Stimulated activated CD8-positive, alpha-beta memory T cell treated with anti-CD3 and anti-CD28 coated beads, Interleukin-4, amount 100 ng/mL, for 48 hours (primary cell): ENCODE measurements at places on chromosomes 12 and 14.
A peak's percentile ranks its signal among the peaks of the same experiment; 100 is the strongest.

DNA sequence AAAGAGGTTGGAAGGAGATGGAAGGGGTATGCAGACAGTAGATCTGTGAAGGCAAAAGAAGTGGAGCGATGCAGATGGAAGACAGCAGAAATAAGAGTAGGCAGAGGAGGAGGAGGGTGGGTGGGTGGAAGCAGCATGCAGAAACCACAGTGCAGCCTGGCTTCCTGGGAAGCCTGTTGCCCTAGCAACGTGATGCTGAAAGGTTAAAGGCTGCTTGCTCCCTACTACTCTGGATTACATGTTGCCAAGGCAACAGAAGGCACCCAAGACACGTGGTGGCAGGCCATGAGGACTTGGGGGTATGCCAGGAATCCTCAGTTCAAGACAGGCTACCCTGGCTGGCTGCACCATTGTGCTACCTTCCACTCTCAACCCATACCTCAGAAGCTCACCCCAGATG is 129.6 kb downstream of the GRIN2B start:
- DNase-seq: no peak

DNA sequence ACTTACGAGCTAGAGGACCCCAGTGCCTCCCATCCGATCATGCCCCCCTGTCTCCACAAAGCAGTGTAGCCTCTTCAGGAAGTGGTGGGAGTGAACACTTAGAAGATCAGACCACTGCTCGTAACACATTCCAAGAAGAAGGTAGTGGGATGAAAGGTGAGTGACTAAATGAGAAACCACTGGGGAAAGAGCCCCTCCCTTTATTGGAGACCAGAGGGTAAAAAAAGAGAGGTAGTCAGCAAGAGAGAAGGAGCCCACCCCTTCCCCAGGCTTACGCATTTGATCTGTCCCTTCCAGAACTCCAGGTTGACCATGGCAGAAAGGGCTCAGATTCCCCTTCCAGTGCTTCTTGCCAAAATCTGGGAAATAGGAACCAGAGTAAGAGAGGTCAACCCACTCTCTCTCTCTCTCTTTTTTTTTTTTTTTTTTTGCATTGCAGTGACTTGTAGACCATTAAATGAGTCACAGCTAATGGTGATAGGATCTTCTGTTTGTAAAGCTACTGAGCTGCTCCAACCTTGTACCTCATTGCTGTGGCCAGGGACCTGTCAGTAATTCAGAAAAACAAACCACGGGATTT is 165.4 kb downstream of the GCH1 start:
- peak; percentile 36 for DNase-seq

GRCh38 chr12:108473400-108474055 is 41.5 kb upstream of the FICD start:
- DNase-seq: no peak

- no peak for DNase-seq
Measured at GRCh38 chr12:70451528-70451927, 85.4 kb downstream of the KCNMB4 start.

- no peak for DNase-seq
Measured at GRCh38 chr12:11954181-11954580, 116.6 kb upstream of the BCL2L14 start.

GRCh38 chr12:13194401-13195110 is 2.0 kb upstream of the EMP1 start:
- DNase-seq: no peak

DNA sequence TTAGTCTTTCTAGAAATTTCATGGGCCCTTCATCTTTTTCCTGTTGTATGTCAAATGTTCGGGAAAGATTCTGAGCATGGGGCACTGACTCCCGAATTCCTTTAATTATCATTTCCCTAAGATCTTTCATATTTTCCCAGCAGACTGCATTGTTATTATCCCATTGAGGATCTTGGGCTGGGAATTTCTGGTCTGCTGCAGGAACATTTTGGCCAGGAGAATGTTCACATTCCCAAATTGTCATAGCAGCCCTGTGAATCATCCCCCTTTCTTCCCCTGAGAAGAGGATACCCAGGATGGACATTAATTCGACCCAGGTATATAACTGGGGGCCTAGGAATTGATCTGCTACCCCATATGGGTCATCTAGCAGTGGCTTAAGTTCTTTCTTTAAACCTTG is 112.5 kb downstream of the RIN3 start:
- DNase-seq: no peak

DNA sequence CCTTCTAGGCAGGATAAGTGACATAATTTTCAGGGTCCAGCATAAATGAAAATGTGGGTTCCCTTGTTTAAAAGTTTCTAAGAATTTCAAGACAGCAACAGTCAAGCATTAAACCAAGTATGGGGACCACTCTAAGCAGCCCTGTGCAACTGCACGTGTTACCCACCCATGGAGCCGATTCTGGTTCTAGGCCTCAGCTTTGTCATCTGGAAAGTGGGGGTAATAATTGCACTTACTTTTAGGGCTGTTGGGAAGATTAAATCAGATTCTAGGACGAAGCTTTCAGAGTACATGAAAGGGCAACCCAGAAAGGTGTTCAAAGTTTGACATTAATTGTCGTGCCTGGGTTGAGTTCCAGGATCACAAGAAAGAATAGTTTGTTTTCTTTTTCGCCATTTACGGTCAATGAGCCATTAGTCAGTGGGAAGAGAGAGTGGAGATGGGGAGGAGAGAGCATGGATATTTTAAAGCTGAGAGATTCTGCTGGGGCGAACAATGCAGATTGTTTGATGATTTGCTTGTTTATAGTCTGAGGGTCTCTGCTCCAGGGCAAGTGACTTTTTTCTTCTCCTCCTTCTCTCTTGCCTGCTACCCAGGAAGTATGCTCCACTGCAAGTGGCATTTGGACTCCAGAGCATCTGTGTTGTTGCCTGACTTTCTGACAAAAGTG is 10.7 kb upstream of the PPFIBP1 start:
- no peak for DNase-seq

DNA sequence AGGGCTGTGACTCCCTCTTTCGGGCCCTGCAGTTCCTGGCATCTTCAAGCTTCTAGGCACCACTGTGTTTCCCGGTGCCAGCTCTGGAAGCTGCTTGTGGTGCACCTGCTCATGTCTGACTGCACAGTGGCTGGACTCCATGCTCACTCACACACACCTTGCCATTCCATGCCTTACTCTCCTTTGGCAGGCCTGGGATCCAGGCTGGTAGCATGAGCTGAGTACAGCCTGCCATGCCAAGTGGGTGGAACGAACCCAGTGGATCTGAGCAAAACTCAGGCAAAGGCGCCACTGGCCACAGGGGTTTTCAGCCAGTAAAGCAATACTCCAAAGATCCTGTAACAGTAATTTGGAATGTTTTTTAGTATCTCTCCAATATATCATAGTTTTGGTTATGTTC is 902.7 kb upstream of the USP15 start:
- no peak for DNase-seq

- DNase-seq: no peak
Measured at GRCh38 chr14:40308240-40308639, 876.0 kb upstream of the FBXO33 start.
